ENCODE measurements at places on chromosomes 12 and 14.

- DNase-seq, result no peak
These were observed 40.6 kb downstream of the BRMS1L start for GRCh38 chr14:35866595-35867279.

DNA sequence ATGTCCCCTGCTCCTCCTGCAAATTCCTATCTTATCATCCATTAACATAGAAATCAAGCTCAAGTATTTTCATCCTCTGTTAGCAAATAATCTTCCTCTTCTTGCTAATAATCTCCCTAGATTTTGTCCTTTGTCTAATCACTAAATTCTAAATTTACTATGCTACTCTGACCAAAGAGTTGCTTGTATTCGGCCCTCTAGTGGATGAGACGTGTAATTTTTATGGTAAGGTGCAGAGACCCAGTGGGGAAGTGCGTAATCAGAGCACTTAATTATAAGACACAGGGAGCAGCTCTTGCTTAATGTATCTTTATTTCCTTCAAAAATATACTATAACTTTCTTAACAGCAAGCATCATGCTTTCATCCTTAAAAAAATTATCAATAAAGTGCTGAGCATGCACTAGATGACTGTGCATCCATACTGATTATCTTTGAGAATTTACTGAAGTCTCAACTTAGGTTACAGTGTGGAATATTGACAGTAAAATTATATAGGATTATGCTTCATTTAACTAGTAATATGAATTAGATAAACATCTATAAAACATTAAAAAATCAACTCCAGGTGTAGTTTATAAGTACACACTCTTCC lies 212.6 kb downstream of the SLC16A7 start:
- DNase-seq, result no peak

GRCh38 chr12:75759842-75760572 lies 248.6 kb upstream of the KRR1 start:
- DNase-seq, result no peak

DNA sequence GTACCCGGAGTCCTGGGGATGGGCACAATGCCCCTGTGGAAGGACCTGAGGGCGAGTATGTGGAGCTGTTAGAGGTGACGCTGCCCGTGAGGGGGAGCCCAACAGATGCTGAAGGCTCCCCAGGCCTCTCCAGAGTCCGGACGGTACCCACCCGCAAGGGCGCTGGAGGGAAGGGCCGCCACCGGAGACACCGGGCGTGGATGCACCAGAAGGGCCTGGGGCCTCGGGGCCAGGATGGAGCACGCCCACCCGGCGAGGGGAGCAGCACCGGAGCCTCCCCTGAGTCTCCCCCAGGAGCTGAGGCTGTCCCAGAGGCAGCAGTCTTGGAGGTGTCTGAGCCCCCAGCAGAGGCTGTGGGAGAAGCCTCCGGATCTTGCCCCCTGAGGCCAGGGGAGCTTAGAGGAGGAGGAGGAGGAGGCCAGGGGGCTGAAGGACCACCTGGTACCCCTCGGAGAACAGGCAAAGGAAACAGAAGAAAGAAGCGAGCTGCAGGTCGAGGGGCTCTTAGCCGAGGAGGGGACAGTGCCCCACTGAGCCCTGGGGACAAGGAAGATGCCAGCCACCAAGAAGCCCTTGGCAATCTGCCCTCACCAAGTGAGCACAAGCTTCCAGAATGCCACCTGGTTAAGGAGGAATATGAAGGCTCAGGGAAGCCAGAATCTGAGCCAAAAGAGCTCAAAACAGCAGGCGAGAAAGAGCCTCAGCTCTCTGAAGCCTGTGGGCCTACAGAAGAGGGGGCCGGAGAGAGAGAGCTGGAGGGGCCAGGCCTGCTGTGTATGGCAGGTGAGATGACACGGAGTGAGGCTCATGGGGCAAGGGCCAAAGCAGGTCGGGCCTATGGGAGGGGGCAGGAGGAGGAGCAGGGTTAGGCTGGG lies 4.5 kb downstream of the ARHGEF40 start:
- no peak for DNase-seq

DNA sequence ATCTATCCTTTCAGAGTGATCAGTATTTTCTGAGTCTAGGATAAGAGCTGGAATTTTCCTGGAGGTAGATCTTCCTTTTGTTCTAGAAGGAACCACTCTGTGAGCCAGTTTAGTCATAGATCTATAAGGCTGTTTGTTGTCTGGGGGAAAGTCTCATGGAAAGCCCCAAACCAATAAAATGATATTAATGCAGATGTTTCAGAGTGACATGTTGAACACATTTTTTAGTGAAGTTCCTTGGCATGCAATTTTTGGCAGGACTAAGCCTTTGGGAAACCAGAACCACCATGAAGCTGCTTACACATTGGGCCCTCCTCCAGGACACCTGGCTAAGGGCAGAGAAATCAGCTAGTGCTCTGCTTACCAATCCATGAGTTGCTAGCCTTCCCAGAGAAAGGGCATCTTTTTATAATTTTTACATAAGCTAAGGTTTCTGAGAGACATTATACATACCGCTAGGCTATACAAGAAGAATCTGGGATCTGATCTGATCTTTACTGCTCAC lies 101.5 kb upstream of the PCED1B start:
- DNase-seq, result no peak

- no peak for DNase-seq
These were observed 13.1 kb upstream of the CLEC7A start for GRCh38 chr12:10142976-10143589.

- no peak for DNase-seq
These were observed 40.1 kb downstream of the TRAF3 start for GRCh38 chr14:102817318-102817717.

All from T follicular helper cell (primary cell).